Activated CD8-positive, alpha-beta memory T cell treated with anti-CD3 and anti-CD28 coated beads for 4 hours (primary cell): ENCODE measurements at places on chromosomes 3 and 15.

GRCh38 chr3:36221975-36222374 is 158.3 kb upstream of the STAC start:
- DNase-seq = no peak

GRCh38 chr15:52463638-52464037 is 65.0 kb downstream of the MYO5A start:
- no peak for DNase-seq

DNA sequence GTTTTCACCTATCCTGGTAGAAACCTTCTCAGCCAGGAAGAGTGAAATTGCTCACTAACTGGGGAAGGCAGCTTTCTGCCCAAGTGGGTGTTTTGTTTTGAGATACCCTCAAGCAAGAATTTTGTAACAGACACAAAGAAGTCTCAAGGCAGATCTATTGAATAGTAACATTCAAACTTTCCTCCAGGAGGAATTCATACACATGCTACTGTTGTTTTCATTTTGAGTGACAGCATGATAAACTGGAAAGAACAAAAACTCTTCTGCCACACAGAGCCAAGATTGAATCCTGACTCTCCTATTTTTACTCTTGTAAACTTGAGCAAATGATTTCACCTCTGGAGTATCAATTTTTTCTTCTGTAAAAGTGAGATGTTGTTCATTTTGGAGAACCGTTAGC is 54.8 kb upstream of the MBNL1 start:
- DNase-seq = no peak

DNA sequence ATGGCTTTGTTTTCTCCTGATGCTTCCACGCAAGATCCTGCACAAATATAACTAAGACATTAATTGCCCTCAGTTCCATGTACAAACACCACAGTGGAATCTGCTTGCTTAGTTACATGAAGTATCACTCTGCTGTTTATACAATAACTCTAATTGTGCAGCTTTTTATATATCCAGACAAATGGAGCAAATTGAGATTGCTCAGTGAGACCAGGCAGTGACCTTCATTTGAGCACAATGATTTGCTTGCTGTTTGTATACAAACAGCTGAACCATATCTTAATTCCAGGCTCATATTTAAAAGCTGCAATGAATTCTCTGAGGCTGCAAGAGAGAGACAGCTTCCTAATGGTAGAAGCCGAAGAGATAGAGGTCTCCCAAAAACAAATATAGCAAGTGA is 243.7 kb downstream of the CADPS start:
- DNase-seq = no peak

- DNase-seq = no peak
Observed at GRCh38 chr3:49305608-49306007, 28.6 kb upstream of the C3orf62 start.

GRCh38 chr3:120471643-120472042 is 20.9 kb upstream of the FSTL1 start:
- DNase-seq = no peak

GRCh38 chr3:119240101-119240590 is 532 bp downstream of the B4GALT4 start:
- DNase-seq = no peak

GRCh38 chr3:69590111-69590510 is 149.2 kb upstream of the MITF start:
- no peak for DNase-seq

DNA sequence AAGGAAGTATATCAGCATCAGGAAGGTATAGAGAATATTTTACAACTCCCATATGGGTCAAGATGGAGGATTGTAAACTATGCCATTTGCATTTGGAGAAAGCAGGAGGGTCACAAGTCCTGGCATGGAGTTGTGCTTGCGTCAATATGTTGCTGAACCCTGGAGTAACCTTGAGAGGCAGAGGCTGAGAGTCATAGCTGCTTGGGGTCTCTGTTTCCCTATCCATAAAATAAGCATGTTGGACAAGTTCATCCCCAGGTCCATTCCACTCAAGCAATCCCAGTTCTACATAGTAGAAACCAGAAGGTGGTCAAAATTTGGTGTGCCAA is 273.6 kb downstream of the MECOM start:
- no peak for DNase-seq

DNA sequence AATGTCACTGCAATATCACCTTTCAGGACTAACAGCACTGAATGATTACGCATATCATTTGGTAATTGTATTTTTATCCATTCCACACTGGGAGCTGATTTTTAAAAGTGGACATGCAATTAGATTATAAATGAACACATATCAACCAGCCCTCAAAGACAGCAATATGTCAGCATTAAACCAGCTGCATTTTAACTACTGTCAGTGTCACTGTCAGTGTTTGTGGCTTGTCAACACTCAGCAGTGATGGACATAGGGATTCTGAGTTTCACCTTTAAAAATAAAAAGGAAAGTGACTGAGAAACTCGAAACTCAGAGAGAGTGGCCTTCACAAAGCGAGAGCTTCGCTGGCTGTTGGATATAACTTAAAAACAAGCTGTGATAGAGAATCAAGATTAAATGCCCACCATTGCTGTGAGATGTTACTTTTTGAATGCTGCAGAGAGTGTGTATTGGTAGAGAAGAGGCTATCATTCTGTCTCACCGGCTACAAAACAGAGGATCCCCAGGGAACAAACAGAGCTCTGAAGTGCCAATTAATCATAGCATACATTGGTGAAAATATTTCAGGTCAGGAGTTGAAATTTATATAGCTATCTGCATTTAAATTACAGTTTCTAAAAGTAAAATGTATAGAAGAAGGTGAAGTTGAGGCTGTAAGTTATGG is 635.8 kb downstream of the SQOR start:
- no peak for DNase-seq

DNA sequence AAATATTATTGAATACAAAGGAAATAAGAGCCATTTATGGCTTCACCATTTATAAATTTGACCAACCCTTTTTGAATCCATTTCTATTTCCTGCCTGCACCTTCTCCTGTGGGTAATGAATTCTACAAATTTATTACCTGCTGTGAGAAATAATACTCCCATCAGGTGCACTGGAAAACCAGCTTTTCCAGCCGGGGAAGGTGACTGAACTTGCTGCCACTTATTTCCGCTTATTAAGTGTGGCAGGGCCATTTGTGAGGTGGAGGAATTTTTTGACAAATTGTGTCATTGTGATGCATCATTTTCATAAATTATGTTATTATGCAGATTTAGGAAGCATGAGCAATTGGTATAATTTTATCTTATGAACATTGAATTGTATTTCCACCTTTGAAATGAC is 151.1 kb downstream of the SQOR start:
- DNase-seq = no peak

DNA sequence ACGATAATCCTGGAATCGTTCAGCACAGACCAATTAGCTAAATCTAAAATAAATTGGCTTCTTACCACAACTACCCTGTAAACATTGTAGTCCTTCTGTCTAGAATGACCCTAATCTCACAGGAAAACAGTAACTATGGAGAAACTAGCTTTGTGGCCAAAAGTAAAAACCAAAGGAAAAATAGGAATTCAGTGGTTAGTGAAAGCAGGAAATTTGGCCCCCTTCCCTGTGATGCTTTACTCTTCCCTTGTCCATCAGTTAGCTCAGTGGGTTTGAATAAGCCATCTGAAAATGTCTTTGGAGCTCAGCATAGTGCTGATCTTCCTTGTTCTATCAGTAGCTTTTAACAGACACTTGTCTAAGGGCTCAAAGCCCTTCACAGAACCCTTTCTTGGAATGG is 1.6 kb downstream of the NMD3 start:
- DNase-seq = no peak

DNA sequence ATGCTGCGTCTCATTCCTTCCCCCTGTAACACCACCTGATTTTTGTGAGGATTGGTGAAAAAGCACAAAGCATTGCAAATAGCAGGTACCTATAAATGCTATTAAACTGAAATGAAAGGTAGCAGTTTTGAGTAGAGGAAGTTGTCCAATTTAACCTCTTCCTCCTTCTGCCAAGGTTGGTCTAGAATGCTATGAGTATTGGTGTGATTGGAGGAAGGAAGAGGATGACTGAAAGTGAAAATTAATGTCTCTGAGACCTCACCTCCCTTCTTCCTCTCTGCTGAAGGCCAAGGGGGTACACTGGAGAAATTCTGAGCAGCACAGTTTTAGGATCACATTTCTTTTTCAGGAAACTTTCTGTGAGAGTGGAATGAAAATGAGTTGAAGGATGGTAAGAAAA is 94.4 kb downstream of the DTWD1 start:
- no peak for DNase-seq

- no peak for DNase-seq
Observed at GRCh38 chr3:175088766-175089380, 229.7 kb downstream of the NAALADL2 start.

DNA sequence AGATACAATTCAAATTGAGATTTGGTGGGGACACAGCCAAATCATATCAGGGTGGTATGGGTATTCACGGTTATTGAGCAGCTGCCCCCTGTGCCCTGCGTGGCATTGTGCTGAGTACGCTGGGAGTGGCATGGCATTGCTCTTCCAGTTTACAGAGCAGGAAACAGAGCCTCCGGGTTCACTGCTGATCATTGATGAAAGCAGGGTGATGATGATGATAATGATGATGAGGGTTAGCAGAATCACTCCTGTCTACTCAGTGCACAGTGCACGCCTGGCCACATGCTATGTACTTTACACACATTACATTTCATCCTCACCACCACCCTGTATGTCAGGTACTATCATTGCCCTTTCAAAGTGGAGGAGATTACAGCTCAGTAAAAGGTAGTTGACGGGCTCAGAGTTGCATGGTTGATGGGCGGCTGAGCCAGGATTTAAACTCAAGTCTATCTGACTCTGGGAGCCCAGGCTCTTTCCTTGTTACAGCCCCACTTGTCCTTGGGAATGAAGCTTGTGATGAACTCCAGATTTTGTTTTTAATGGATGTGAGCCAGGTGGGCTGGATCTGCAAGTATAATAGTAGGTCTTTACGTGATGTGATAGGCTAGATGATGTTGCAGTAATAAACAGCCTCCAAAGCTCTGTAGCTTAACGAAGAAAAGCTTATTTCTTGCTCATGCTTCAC is 87.6 kb upstream of the MYZAP start:
- no peak for DNase-seq

- no peak for DNase-seq
Observed at GRCh38 chr15:57923306-57923705, 142.2 kb downstream of the ALDH1A2 start.

DNA sequence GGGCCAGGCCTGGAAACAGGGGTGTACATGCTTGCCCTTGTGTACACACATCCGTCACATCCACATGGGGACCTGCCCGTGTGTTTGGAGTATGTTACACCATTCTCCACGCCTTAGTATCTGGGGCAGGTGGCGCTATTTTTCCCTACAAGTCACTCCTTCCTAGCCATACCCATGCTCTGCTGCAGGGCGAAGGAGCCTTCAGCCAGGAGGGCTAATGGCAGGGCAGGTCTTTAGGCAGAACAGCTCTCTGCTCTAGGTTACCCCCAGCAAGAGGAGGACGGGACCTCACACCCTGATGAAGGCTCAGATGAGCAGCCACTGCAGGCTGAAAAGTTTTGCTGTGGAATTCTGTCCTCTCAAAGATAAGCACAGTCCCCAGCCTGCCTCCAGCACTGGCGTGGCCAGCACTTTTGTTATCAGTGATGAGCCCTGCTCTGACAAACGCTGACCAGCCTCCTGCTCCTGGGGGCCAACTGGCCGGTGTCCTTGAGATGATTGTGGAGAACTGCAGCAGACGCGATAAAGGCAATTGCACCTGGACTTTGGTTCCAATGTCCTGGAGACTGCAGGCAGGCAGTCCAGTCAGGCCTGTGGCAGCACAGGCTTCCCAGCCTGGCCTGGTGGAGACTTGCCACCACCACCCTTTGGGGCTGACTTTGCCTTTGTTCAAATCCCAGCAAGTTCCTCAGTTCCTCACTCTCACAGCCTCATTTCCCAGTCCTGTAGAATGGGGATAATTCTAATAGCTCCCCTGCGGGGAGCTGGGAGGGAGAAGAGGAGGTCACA is 19.8 kb upstream of the PIGZ start:
- no peak for DNase-seq

DNA sequence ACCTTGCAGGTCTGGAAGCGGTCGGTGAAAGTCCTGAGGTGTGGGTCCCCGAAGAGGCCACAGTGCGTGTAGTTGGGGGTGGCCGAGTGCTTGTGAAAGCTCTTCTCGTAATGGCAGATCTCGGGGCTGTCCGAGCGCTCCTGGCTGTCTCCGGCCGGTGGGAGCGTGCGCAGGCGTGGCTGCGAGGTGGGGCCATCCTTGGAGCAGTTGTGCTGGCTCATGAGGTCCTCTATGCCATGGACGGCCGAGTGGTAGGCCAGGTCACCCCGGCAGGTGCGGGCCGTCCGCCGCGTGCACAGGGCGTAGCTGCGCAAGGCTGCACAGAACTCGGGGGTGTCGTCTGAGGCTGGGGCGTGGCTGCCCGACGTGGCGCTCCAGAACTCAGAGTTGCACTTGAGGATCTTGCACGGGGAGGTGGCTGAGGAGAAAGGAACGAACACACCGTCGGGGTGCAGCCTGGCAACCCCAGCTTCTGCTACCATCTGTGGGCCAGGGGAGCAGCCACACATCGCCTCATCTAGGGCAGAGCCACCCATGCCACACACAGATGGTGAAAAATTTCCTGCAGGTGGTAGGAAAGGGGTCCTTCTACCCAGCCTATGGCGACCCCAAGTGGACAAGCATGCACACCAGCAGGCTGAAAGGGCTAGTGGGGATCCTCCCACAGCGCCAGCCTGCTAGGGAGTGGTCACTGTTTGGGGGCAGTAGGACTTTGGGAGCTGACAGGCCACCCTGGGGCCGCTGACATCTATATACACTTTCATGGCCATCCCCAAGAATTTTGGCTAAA is 36.7 kb downstream of the RGMA start:
- DNase-seq = no peak

DNA sequence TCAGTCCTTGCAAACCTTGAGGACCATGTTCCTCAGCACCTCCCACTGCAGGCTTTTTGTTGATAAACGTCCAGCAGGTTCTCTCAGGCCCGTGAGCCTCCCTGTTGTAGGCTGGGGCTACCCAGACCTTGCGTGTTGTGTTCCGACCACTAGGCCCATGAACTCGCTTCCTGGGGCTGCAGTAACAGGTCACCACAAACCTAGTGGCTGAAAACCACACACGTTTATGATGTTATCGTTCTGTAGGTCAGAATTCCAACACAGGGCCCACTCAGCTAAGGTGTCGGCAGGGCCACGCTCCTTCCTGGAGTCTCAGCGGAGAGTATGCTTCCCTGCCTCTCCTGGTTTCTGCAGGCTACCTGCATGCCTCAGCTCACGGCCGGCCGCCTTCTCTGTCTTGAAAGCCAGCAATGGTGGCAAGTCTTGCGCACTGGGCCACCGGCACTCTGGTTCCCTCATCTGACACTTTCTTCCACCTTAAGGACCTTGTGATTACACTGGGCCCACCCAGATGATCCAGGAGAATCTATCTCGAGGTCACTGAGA is 60.8 kb downstream of the ATP10A start:
- no peak for DNase-seq
